ENCODE measurements at places on chromosomes 2 and 18. TPM values are rescaled to one million over a fixed set of nuclear protein-coding genes. Genes with fewer than 3 reads are reported as not detected.

DNA sequence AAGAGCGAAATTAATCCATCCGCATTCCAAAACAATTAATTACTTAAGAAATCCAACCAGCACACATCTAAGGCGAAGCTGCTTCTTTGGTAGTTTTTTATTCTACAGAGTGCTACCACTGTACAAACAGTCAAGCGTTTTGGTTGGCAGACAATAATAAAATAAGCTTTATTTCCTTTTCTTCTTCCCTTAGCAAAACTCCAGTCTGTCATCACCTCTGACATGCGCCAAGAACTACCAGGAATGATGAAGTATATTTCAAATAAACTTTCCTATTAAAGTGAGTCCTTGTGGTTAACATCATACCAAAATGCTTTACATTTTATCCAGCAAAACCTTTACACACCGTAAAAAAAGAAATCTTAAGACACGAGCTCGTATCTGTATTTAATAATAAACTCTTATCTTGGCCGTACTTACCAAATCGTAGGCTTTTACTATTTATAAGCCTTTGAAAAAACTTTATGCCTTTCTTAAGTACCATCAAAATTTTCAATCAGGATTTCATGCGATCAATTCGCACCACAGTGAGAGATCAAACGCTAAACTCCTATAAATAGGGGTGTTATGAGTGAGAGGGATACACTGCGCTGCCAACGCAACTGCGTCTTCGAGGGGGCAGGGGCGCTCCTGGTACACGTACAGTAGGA is 1.3 kb downstream of the ATL2 start:
- H3K27ac ChIP-seq: peak overlapping the region; percentile 98
- peak; percentile 54 for DNase-seq
- H3K36me3 ChIP-seq: no peaks in the 10 kb centered on the region
- H3K27me3 ChIP-seq: no peaks in the 10 kb centered on the region

DNA sequence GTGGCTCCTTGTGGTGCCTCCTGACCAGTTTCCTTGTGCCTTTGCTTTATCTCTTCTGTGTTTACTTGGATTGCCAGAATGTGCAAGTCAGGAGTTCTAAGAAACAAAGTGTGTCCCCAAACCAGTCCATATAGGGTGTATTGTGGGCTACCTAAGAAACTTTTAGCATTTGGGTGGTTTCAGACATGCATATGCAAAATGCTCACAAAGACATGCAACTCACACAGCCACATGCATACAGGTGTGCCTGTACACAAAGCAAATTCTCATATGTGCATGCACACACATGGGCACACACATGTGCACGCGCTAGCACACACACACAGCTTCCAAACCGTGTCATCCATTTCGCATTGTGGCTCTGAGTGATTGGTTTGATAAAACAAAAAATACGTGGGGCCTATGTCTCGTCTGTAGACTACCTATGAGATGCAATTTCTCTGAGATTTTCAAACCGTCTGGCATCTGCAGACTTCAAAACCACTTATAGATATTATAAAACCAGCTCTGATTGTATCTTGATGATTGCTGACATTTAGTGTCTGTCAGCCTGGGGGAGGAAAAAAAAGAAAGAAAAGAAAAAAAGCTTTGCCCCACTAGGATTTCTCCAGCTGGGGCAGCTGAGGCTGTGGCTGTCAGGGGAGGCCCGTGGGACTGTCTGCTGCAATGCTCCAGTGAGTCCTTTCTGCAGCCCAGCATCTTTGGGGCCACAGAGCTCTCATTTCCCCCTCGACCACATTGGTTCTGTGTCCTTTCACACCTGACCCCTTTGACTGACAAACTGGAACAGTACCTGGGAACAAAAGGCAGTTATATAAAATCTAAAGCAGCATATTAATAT is 556.1 kb downstream of the CMPK2 start:
- no peak overlapping the region for H3K27ac ChIP-seq
- H3K4me3 ChIP-seq: no peak overlapping the region
- H3K27me3 ChIP-seq: no peaks in the 10 kb centered on the region
- H3K36me3 ChIP-seq: no peaks in the 10 kb centered on the region

The PLCD4 gene
- total RNA-seq: 0.32 TPM

DNA sequence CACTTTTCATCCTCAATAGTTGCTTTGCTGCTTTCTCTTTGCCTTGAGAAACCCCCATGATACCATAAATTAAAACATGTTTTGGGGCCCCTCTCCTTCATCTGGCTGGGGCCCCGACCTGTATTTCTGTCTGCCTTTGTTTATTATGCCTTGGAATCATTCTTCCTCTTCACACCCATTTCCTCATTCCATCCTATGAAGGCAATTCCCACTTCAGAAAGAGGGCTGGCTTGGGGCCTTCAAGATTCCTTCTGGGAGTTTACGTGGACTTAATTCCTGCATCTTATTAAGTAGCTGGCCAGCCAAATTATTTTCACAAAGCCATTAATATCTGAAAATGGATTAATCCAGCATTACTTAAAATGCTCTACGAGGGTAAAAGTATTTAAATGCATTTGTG is 6.8 kb upstream of the LRRTM1 start:
- H3K4me3 ChIP-seq: no peak overlapping the region
- H3K36me3 ChIP-seq: no peaks in the 10 kb centered on the region
- no peak overlapping the region for H3K27ac ChIP-seq

- H3K27me3 ChIP-seq: no peaks in the 10 kb centered on the region
- no peaks in the 10 kb centered on the region for H3K4me1 ChIP-seq
- H3K27ac ChIP-seq: no peak overlapping the region
- H3K4me3 ChIP-seq: no peak overlapping the region
- no peaks in the 10 kb centered on the region for H3K36me3 ChIP-seq
Observed at GRCh38 chr18:27661320-27662018, 476.4 kb upstream of the CHST9 start.

The CLEC4F gene
- total RNA-seq: 0.12 TPM
